ENCODE measurements at places on chromosomes 5 and 9. TPM values are rescaled to one million over a fixed set of nuclear protein-coding genes. Genes with fewer than 3 reads are reported as not detected.

TMEM171 gene
- not detected for total RNA-seq

KIF4B gene
- total RNA-seq = 0.11 TPM

PDCD1LG2 gene
- total RNA-seq = 0.14 TPM

DNA sequence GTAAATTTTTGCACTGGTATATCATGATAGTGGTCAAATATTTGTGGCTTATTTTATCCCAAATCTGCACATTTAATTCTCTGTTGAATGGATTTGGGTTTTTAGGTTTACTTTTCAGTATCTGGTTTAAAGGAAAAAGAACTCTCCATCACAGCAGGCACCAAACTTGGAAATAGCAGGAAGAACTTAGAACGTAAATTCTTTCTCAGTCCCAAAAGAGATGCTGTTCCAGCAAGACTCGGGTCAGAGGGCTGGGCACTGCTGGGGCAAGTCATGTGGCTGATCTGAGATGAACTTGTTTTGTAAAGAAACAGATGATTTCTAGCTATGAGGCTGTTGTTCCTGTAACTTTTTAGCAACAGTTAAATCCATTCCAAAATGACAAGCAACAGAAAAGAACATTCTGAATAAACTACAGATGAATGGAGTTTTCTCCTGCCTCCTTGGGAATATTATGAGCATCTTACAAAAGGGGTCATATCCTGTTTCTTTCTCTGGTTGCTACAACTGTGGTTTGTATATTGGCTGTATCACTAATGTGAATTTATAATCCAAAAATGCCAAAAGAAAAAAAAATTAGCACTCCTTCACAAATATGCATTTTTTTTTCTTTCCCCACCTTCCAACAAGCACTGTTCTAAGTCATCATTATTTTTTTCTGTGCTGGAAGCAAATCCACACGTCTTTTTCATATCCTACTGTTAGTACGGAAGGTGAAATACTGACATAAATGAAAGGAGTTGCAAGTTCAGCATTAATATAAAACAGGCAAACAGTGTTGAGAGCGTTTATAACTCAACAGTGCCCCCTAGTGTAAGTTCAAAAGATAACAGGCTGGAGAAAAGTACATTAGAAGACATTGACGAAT, 31.1 kb downstream of the OR2K2 start:
- H3K4me1 ChIP-seq = no peaks in the 10 kb centered on the region
- DNase-seq = no peak
- H3K27me3 ChIP-seq = peaks cover 10% of the 10 kb centered on the region
- H3K27ac ChIP-seq = no peak overlapping the region
- no peak overlapping the region for H3K4me3 ChIP-seq

GRCh38 chr5:35852084-35852734, 4.5 kb upstream of the IL7R start:
- peaks cover 75% of the 10 kb centered on the region for H3K4me1 ChIP-seq
- DNase-seq = peak; percentile 82
- H3K36me3 ChIP-seq = peaks cover 82% of the 10 kb centered on the region
- H3K4me3 ChIP-seq = peak overlapping the region; percentile 95

All from activated CD8-positive, alpha-beta T cell treated with anti-CD3 and anti-CD28 coated beads for 36 hours (primary cell).